HS-5 (cell line): ENCODE measurements at places on chromosomes 5 and 9.

DNA sequence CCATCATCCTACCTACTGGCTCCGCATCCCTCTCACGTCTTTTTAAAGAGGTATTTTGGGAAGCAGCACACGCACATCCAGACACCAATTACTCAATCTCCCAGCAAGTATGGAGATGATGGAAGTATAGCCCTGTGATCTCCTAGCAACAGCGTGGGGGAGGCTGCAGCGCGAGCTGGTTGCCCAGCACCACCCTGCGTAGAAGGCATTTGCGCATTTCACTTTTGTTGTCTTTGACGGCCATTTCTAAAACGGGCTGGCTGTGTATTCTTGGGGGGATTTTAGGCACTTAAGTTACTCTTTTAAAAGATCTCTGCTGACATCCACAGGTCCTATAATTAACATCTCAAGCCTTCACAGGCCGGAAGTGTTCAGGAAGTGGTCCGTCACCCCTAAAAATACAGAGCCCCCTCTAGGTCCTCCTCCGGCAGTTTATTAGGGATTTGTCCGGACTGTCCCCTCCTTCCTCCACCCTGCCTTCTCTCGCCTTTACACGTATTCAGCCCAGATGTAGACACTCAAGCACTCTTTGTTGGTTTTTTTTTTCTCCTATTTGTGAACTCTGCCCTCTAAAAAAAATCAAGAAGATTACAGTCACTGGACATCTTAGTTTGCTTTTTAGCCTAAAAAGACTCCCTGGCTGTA is 371.4 kb downstream of the NTRK2 start:
- no peak for DNase-seq

- no peak for DNase-seq
These were observed 524.8 kb downstream of the RAB3C start for GRCh38 chr5:59107692-59108091.

DNA sequence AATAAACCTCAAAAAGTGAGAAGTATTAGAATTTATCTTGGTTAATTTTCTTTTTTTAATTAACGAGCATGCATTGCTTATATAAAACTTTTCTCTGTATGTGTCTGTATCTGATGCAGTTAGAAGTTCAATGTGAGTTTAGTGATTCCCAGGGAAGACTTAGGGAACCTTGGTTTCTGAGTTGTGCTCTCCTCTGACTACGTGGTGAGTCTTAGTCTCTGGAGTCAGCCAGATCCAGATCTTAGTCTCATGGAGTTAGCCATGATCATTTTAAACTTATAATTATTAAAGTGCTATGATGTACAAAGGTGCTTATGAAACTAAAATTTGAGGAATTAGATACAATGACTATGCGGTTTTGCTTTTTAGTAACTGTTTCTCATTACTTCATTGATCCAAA is 285.3 kb upstream of the DMRT1 start:
- no peak for DNase-seq

GRCh38 chr5:171600741-171601265 is 181.4 kb downstream of the FGF18 start:
- no peak for DNase-seq

DNA sequence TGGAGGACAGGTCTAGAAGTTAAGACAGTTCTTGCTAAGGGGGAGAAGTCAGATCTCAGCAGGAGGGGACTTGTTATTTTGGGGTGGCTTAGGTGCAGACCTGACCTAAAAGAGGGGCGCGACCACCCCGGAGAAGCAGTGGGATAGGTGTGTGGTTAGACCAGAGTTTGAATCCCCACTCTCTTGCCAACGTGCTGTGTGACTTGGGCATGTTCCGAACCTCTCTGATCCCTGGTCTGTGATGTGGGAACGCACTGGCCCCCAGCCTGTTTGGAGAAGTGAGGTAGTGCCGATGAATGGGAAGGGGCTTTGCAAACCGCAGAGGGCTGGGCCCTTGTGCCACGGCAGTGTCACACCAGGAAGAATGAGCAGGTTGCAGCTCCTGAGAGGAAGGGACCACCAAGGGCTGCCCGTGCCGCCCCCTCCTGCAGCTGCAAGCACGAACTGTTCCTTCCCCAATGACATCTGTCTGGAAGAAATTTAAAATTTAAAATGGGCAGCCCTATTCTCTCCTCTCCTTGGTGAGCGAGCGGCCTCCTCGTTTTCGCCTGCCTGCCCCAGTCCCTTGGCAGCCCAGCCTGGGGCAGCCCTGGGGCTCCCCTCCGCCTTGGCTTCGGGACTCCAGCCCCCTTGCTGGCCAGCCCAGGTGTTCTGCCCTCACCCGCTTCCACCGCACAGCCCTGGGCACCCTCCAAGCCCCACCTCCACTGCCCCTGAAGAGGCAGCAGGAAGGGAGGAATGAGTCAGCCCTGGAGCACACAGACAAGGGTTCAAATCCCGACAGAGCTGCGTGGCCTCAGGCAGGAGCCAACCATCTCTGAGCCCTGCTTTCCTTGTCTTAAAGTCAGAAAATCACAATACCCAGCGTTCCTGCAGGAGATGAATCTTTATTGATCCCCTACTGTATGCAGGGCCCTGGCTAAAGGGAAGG is 1.6 kb downstream of the FIBCD1 start:
- DNase-seq: no peak

GRCh38 chr5:32562843-32563242 is 22.5 kb upstream of the SUB1 start:
- DNase-seq: no peak

GRCh38 chr5:7868427-7868772 is 431 bp downstream of the FASTKD3 start:
- no peak for DNase-seq

- no peak for DNase-seq
These were observed 513.5 kb downstream of the AGTPBP1 start for GRCh38 chr9:85228111-85228855.

DNA sequence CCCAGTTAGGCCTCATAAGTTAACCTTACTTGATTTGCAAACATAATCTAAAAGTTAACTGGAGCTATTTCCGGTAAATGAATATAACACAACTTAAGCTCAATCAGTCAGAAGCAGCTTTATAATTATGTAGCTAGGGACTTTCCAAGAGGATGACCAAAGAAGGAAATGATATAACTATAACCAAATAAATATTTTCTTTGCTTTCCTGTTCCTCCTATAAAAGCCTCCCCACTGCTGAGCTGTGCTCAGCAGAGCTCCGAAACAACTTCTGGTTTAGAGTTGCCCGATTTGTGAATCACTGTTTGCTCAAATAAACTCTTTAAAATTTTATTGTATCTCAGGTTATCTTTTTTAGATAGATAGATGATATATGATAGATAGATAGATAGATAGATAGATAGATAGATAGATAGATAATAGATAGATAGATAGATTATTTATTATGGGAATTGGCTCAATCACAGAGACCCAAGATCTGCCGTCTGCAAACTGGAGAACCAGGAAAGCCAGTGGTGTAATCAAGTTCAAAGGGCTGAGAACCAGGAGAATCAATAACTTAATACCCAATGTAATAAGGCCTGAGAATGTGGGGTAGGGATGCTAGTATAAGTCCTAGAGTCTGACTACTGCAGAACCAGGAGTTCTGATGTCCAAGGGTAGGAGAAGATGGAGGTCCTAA is 19.3 kb upstream of the TMEM161B start:
- DNase-seq: no peak

DNA sequence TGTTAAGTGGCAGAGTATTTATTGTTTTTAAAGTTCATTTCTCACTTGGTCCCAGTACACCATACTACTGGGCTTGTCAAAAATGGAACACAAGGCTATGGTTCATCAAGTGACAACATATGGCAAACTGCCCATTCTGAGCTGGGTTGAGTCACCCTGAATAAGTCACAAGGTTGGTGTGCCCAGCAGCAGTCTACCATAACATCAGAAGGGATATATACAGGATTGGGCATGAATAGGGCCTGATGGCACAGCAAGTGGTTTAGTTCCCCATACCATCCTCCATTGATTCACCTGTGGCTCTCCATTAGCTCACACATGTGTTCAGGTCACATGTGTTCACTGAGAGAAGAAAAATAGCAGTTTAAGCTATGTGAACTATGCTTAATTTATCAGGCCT is 249.8 kb upstream of the PRDM9 start:
- no peak for DNase-seq

GRCh38 chr9:2674141-2674824 is 43.0 kb upstream of the KCNV2 start:
- DNase-seq: no peak

GRCh38 chr9:125750627-125751011 is 3.4 kb downstream of the PBX3 start:
- no peak for DNase-seq

GRCh38 chr5:175516933-175517823 is 38.8 kb downstream of the SFXN1 start:
- no peak for DNase-seq

DNA sequence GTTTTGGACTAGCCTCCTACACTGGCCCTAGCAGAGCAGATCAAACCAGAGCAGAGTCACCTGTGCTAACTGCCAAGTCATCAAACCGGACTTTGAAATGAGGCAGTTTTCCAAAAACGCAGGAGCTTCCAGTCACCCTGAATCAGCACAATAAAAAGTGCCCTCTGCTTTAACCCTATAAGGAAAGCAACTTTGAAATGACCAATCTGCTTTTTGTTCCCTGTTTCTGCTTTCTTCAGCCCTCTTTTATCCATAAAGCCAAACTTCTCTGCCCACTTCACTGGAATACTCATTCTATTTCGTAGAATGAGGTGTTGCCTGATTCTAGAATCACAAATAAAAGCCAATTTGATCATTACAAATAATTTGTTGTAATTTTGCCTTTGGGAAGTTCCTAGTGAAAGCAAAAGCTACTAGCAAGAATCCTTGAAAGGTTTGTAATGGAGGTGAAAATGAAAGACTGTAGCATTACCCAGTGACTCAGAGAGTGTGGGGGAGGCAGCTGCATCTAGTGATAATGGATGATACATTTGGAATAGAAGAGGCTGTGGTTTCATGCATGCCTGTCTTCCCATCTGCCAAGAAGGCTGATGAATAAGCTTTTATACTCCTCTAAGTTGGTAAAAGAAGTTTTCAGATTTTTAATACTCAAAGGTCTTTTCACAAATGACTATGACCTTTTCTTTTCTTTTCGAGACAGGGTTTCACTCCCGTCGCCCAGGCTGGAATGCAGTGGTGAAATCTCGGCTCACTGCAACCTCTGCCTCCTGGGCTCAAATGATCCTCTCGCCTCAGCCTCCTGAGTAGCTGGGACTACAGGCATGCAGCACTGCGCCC is 14.9 kb downstream of the SPAAR start:
- DNase-seq: peak; percentile 91

- DNase-seq: no peak
These were observed 182.9 kb upstream of the RFX3 start for GRCh38 chr9:3708751-3709150.

- no peak for DNase-seq
These were observed 27.4 kb upstream of the ADRA1B start for GRCh38 chr5:159888860-159889259.

- DNase-seq: no peak
These were observed 652 bp upstream of the TMEM161B start for GRCh38 chr5:88269222-88269771.

GRCh38 chr5:142984011-142984410 is 213.8 kb downstream of the ARHGAP26 start:
- no peak for DNase-seq

DNA sequence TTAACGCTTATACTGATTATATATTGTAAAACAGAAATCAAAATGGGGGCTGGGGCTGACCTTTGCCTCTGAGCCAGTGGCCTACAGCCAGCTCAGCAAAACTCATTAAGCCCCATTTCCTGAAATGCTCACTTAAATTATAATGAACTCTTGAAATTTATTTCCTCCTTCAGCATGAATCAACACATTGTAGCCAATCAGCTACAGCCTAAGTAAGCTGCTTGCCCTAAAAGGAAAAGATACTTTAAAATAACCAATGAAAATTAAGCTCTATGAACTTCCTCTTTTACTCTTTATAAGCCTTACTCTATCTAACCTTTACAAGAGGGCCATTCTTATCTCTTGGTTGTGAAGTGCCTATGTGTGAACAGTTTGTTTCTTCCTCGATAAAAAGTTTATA is 33.5 kb upstream of the SUB1 start:
- DNase-seq: no peak

- no peak for DNase-seq
These were observed at the start of gene PDLIM4 for GRCh38 chr5:132257131-132258101. Gene PDLIM4 (plus strand): TSS chr5:132257696. CDS start chr5:132257735, 39 bp downstream.

- DNase-seq: no peak
These were observed 21.2 kb downstream of the HMHB1 start for GRCh38 chr5:143833177-143833576.

DNA sequence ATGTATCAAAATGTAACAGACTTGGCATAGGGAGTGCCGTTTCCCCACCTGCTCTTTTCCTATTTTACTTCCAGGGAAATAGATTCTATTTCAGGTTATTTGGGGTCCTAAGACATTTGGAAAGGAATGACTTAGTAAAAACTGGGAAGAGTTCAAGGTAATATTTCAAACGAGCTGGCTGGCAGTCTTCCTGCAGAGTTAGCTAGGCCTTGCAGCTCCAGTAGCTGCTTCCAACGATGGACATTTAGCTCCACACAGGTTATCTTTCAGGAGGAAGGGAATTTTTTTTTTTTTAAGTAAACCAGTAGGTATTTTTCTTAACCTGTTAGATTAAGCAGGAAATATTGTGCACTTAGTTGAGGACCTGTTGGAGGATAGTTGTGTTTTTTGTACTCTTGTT is 45.2 kb downstream of the TLE4 start:
- no peak for DNase-seq

GRCh38 chr5:133471699-133472098 is 140.6 kb downstream of the FSTL4 start:
- DNase-seq: no peak

DNA sequence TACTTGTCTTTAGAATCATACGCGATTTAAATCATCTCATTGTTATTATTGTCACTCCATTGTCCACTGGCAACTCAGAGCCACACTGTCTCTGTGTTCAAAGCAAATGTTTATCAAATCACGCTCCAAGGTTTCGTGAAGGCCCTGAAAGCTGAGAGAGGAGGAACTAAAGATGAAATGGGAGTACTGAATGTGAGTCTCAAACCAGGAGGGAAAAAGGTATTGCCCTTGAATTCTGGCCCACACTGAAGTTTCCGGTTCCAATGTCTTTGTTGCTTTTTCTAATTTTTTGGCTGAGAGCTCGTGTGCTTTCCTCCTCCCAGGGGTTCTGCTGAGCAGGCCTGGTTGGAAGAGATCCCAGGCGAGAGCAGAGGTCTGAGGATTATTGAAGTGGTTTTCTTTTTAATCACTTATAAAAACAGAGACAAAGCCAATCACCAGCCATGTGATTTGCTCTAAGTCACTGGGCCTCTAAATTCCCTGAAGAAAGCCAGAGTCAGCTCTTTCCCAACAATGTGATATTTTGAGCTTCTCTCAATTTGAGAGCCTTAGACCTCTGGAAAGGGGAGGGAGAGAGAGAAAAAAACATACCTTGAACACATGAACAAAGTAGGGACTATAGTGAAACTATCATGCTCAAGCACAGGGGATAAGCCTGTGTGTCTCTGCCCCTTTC is 420.8 kb upstream of the GRAMD2B start:
- peak; percentile 47 for DNase-seq

- no peak for DNase-seq
These were observed 631.5 kb upstream of the ST8SIA4 start for GRCh38 chr5:101534491-101535110.

- DNase-seq: peak; percentile 82
These were observed 103.2 kb upstream of the VCAN start for GRCh38 chr5:83368319-83368718.

GRCh38 chr5:125348936-125349831 is 602.7 kb upstream of the ZNF608 start:
- no peak for DNase-seq

GRCh38 chr5:55629815-55630214 is 82.3 kb downstream of the SLC38A9 start:
- no peak for DNase-seq

GRCh38 chr9:109775516-109775915 is 4.5 kb upstream of the PALM2AKAP2 start:
- no peak for DNase-seq
